Fibroblast of skin of back (primary cell): ENCODE measurements at places on chromosomes 6 and 20.

GRCh38 chr20:46990596-46991104 lies 96.0 kb downstream of the EYA2 start:
- DNase-seq, result no peak

- no peak for DNase-seq
Measured at GRCh38 chr6:87840324-87840723, 138.3 kb upstream of the AKIRIN2 start.

DNA sequence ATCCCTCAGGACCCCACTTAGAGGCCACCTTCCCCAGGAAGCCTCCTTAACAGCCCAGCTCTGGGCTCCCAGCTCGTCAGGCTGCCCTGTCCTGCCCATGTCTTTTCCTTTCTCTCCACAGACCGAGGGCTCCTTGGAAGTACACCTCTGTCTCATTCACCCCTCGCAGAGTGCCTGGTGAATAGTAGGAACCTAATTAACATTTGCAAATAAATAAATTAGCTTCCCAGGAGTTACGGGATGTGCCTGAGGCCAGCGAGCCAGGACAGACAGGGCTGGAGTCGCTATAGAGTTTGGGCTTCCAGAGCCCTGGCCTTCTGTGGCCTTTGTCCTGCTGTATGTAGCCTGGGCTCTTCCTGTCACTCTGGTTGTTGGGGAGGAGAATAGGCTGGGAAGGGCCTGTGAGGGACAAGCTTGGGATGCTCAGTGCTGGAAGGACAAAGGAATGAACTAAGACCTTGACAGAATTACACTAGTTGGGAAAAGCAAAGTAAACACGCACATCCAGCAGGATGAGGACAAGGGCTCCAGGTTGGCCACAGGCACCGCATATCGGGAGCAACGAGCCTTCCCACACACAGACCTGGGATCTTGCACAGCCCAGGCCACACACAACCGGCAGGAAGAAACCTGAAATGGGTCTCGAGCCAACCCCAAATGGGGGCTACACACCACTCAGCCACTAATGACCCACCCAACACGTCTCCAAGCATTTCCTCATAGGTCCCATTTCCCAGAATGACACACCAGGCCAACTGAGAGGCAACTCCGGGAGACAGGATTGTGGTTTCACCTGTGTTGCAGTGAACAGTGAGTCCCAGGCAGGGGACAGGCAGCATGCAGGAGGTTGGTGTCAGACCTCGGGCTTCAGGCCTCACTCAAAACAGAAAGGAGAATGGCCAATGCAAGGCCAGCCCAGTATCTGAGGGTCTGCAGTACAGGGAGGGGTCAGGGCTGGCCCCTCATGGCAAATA lies 9.7 kb downstream of the MAP1LC3A start:
- DNase-seq, result no peak

DNA sequence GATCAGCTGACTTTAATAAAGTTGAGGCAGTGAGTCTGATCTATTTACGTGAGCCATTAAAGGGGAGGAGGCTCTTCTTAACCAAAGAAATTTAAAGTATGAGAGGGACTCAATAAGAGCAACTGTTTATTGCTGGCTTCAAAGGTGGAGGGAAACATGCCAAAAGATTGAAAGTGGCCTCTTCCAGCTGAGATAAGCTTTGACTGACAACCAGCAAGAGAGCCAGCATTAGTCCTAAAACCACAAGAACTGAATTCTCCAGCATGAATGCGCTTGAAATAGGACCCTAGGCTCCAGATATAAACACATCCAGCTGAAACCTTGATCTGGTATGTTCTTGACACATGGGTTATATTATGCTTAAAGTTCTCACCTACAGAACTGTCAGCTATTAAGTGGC lies 123.1 kb upstream of the GJE1 start:
- DNase-seq, result peak; percentile 53

- no peak for DNase-seq
Measured at GRCh38 chr6:50663806-50664205, 49.5 kb upstream of the TFAP2D start.

GRCh38 chr20:2698186-2698817 lies 5.7 kb downstream of the EBF4 start:
- no peak for DNase-seq

DNA sequence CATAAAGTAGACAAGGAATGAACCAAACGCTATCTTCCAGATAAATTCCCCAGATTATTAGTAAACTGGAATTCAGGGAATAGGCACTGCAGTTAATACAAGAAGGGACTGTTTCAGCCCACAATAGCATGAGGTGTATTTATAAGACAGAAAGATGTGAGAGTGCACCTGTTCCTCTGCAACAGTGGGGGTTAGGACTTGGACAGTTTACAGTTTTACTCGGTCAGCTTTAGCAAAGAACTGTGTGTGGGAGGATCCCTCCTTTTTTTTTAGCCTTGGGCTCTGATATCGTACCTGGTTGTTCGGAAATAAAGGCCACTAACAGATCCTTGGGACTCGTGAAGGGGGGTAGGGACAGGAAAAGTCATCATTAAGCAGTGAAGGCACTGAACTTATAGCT lies 2.0 kb upstream of the MYLIP start:
- no peak for DNase-seq

- DNase-seq, result no peak
Measured at GRCh38 chr6:159109391-159109790, 59.8 kb upstream of the FNDC1 start.

DNA sequence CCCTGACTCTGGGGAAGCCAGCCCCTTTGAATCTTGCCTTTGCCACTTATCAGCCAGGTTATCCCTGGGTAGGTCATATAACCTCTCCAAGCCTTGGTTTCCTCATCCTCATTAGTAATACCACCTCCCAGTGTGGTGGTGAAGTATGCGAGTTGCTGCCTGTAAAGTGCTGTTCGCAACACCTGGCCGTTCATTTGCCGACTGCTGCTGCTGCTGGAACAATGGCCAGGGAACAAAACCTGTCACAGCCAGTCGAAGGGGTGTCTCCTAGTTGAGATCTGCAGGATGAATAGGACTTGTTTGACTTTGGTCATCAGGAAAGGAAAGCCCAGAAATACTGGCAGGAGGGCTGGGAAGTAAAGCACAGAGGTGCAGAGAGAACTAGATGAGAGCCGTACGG lies 6.1 kb downstream of the MANBAL start:
- DNase-seq, result no peak

GRCh38 chr6:5328800-5329199 lies 67.5 kb downstream of the FARS2 start:
- DNase-seq, result no peak

DNA sequence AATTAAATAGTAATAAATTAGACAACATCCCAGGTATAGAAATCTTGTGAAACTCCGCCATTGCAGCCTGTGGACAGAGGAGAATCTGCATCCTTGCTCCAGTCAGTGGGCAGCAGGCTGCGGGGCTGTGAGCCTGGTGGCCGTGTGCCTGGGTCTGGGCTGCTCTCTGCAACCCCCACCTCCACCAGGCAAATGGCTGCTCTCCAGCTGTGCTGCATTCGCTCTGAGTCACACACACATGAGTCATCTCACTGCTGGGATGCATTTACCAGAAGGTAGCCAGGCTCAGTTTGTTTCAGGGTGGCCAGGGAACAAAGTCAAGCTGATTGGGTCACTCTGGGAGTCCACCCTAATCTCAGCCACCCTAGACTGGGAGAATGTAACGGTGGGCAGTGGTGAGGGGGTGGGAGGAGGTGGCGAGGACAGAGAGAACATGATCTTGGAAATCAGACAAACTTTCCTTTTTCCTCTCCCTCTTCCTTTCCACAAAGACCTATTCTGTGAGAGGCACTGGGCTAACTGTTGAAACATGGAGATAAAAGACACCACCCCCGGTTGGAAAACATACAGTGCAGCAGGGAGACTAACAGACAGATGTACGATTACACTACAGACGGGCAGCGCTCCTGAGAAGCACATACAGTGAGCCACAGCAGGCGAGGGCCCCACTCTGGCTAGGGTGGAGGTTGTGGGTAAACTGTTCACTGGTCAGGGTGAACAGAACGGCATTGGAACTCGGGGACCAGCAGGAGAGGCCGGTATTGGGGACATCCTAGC lies 59.2 kb downstream of the TRAM2 start:
- DNase-seq, result peak; percentile 97

GRCh38 chr6:33589392-33589730 lies 9.3 kb upstream of the BAK1 start:
- DNase-seq, result no peak

GRCh38 chr20:34123309-34123708 lies 11.3 kb upstream of the EIF2S2 start:
- DNase-seq, result peak; percentile 16

DNA sequence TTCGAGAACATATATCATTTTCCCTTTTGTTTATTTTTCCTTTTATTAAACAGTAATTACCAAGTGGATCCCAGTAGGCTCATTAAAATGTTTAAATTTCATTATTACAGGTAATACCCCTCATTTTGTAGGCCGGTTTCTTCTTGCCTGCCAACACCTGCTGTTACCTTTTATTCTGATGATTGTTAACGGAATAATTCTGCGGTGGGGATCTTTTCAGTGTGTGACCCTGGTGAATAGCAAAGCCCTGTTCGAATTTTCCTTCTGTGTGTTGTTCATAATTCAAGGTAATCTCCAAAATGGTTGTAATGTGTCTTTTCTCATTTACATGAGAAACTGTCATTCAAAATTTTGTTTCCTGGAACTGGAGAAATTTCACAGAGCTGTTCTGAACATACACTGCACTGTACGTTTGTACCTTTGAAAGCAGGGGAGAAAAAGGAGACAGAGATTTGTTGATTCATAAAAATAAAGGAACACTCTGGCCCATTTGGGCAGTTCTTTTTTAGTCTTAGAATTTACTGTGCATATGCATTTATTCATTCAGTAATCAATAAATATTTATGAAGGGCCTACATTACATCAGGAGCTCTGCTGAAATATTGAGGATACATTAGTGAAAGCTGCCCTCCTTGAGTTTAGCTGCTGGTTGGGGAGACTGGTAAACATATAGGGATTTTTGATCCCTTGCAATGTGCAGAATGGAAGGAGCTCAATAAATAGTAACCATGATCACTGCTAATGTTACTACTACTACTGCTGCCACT lies 502.0 kb downstream of the QKI start:
- DNase-seq, result no peak

DNA sequence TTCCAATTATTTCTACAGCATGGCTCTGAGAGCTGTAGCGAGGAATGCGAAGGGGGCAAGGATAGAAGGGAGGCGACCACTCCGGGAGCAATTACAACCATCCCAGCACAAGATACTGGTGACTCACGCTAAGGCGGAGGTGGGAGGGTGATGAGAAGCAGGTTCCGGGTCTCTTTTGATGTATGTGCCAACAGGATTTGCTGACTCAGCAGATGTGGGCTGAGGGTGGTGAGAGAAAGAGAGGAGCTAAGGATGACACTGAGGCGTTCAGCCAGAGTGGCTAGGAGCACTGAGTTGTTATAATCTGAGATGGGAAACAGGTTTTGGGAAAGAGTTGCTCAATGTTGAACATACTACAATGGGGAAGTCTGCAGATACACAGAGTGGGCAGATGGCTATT lies 9.3 kb upstream of the TXNDC5 start:
- peak; percentile 9 for DNase-seq

DNA sequence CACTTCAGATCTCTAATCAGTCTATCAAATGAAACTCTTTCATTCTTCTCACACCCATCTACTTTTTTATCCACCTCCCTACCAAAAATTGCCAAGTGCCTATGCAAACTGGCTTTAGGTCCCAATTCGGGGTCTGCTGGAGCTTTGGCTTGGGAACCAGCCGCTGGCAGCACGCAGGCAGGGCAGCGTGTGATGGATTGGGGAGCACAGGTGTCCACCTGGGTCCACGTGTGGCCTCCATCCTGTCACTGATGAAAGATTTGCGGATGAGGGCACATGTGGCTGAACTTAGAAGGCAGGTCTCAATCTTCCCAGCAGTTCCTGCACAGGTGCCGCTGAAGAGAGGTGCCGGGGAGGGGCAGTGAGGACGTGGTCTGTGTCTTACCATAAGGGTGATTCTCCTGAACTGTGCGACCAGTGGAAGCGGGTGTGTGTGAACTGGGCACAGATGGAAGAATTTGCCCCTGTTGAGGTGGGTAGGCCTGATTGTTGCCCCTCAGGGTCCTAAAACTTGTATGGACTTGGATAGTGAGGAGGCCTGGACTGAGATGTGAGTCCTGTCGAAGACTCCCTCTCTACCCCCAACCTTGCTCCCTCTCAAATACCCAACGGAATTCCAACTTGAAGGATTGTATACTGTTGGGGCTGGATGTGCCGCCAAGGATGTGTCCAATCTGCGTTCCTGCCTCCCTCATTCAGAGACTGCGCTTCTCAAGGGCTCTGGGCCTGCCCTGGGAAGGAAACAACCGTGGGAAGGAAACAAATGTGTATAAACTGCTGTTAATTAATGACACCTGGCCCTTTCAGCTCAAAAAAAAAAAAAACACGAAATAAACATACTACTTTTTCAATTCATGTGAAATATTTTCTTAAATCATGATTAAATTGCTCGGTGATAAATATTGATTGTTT lies 18.4 kb upstream of the RAET1L start:
- DNase-seq, result no peak

- peak; percentile 84 for DNase-seq
Measured at GRCh38 chr6:12233693-12234571, 56.2 kb upstream of the EDN1 start.

DNA sequence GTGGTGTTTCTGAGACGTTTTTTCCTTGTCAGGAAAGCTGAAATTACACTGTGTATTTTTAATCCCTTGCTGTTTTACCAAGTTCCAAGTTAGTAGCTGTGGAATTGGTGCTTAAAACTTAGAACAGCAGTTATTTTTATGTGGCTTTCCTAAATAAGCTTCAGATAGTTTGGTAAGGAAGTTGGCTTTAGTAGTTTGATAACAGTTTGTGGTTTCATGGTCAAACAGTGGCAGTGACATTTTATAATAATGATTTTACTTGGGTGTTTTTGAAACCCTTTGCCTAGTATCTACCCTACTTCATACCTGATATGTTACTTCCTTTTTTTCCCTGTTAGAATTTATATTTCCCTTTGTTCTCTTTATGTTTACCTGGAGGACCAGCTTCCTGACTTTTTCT lies 164.9 kb downstream of the JARID2 start:
- DNase-seq, result no peak

DNA sequence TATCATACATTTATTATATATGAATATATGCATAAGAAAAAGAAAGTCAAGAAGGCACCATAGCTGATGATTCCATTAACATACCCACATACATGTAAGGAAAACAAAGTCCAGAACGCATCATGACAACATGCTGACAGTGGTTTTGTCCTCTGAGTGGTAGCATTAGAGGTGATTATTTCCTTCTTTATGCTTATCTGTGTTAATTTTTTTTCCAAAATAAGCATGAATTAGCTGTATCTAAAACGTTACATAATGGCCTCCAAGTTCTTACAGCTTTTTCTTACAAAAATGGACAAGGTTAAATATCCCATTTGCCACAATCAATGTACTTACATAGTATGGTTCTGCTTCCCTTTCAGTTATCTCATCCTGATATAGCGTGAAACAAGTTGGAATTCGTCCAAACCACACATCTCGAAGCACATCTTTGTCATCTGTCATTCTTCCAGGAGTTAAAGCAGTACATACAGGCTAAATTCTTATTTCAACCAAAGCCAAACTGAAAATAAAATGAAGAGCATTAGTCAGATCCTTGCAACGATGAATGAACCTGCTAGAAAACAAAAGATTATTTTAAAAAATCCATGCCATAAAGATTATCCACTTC lies 9.7 kb downstream of the ATG5 start:
- no peak for DNase-seq

GRCh38 chr6:75657327-75657726 lies 55.6 kb downstream of the SENP6 start:
- no peak for DNase-seq
